Cardiac muscle cell (in vitro differentiated cells and primary cell): ENCODE measurements at places on chromosomes 1 and 21. TPM values are rescaled to one million over a fixed set of nuclear protein-coding genes. Genes with fewer than 3 reads are reported as not detected.

NPHS2 gene
- not detected in 2 replicates for polyA plus RNA-seq

AGT gene
- polyA plus RNA-seq: 19.5 and 23.8 TPM in 2 replicates

CASQ1 gene
- polyA plus RNA-seq: 22.5 and 23.6 TPM in 2 replicates

NOS1AP gene
- polyA plus RNA-seq: 6.6 and 8.7 TPM in 2 replicates

CEP170 gene
- polyA plus RNA-seq: 45.9 and 50.2 TPM in 2 replicates

TEX38 gene
- 0.27 and 1.4 TPM in 2 replicates for polyA plus RNA-seq

LCK gene
- 0.16 TPM in 1 of 2 replicates, not detected in the other for polyA plus RNA-seq

RAD54L gene
- polyA plus RNA-seq: 5.9 and 13.6 TPM in 2 replicates

LRRC39 gene
- 11.6 and 19.9 TPM in 2 replicates for polyA plus RNA-seq

RNU1-2 gene
- 3.8 TPM in 1 of 2 replicates, not detected in the other for polyA plus RNA-seq

NPPB gene
- polyA plus RNA-seq: 30.8 and 188 TPM in 2 replicates
